ENCODE measurements at places on chromosomes 2 and 18. TPM values are rescaled to one million over a fixed set of nuclear protein-coding genes. Genes with fewer than 3 reads are reported as not detected.

SKOR2 gene
- total RNA-seq: not detected

GRCh38 chr2:31244101-31244500 lies 10.1 kb downstream of the EHD3 start:
- no peak for DNase-seq

- DNase-seq: peak; percentile 21
Observed at GRCh38 chr2:220370764-220371163, 743.3 kb downstream of the SLC4A3 start.

GRCh38 chr18:13239171-13239956 lies 20.8 kb downstream of the LDLRAD4 start:
- no peak for DNase-seq

AOX1 gene
- total RNA-seq: 3.4 TPM

GALNT13 gene
- total RNA-seq: 2.0 TPM

- DNase-seq: peak; percentile 61
Observed at GRCh38 chr2:5691221-5691984, 781 bp upstream of the SOX11 start.

DNA sequence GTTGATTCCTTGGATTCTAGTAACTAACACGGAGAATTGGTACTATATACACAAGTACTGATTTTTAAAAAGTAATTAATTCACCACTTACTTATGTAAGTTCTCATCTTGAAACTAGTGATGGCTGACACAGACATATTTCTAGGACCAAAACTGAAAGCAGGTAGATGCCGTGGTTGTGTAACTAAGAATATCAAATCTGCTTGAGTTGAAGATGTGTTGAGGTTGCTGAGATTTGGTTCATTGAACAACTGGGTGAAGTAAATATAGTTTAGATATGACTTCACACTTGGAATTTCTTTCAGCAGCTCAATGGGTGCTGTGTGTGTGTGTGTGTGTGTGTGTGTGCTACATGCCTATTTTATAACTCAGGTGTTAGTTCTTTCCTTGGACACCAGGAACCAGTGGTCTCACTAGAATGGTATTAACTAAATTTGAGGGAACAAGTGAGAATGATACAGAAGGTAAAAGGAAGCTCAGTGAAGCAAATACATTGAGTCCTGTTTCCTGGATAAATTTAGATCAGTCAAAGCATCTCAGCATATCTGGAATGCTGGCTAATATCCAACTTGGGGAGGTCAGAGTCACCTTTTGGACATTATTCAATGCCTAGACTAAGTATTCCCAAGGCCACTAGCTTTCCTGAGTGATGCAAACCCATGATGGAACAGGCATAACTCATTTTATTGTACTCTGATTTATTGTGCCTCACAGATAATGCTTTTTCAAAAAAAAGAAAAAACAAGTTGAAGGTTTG lies 110.7 kb upstream of the ZEB2 start:
- DNase-seq: no peak

DNA sequence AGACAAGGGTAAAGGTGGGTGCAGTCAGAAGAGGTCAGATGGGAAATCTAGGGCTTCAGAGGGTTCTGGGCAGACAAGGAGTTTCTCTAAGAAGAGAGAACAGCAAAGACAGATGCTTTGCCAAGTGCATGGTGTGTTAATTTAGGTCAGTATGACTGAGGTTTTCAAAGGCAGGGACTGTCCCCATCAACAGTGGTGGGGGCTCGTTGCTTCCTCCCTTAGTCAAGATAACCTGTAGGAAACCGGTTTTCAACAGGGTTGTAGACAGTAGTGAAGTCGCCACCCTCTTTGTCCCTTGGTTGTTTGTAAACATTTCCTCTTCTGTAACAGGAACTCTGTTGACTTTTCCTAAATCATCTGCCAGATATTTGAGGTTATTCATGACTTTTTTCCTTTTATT lies 11.6 kb downstream of the RAB12 start:
- no peak for DNase-seq

PLEKHH2 gene
- total RNA-seq: 1.1 TPM

Data from astrocyte (in vitro differentiated cells and primary cell).